ENCODE measurements at places on chromosomes 3 and 15. TPM values are rescaled to one million over a fixed set of nuclear protein-coding genes. Genes with fewer than 3 reads are reported as not detected.

RARB gene
- total RNA-seq = 2.2 TPM

FBXO40 gene
- not detected for total RNA-seq

CEMIP gene
- 1.4 TPM for total RNA-seq

HYAL3 gene
- total RNA-seq = 5.7 TPM

MAP6D1 gene
- 0.73 TPM for total RNA-seq

GOLGA6L4 gene
- 0.78 TPM for total RNA-seq

MUC20 gene
- 1.1 TPM for total RNA-seq

TERB2 gene
- not detected for total RNA-seq

PLOD2 gene
- 75.0 TPM for total RNA-seq

All from subcutaneous preadipocyte (primary cell).